ENCODE measurements at places on chromosomes 2 and 18.

GRCh38 chr2:211093743-211094303, 537.4 kb downstream of the CPS1 start:
- no peak for DNase-seq

DNA sequence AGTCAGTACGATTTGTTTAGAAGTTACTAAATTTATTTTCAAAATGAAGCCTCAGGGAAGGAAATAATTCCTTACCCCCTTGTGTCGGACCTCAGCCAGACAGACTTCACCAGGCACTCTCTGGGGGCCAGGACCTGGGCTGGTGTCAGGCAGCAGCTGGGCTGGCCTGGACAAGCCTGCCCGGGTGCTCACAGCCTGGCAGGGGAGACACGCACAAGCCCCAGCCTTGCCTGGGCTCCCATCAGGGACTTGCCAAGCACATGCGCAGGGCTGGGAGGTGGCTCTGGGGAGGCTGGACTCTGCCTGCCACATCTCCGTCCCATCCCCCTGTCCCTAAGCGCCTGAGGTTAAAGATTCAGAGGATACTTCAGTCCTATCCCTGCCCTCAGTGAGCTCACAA, 56.8 kb upstream of the HS6ST1 start:
- DNase-seq = no peak

- DNase-seq = no peak
Observed at GRCh38 chr2:166632616-166633015, 138.6 kb upstream of the SCN7A start.

- no peak for DNase-seq
Observed at GRCh38 chr2:175151791-175152190, 16.2 kb downstream of the ATF2 start.

GRCh38 chr18:8503248-8503647, 106.0 kb upstream of the RAB12 start:
- DNase-seq = no peak

GRCh38 chr2:223674998-223675609, 72.9 kb upstream of the SCG2 start:
- DNase-seq = no peak

DNA sequence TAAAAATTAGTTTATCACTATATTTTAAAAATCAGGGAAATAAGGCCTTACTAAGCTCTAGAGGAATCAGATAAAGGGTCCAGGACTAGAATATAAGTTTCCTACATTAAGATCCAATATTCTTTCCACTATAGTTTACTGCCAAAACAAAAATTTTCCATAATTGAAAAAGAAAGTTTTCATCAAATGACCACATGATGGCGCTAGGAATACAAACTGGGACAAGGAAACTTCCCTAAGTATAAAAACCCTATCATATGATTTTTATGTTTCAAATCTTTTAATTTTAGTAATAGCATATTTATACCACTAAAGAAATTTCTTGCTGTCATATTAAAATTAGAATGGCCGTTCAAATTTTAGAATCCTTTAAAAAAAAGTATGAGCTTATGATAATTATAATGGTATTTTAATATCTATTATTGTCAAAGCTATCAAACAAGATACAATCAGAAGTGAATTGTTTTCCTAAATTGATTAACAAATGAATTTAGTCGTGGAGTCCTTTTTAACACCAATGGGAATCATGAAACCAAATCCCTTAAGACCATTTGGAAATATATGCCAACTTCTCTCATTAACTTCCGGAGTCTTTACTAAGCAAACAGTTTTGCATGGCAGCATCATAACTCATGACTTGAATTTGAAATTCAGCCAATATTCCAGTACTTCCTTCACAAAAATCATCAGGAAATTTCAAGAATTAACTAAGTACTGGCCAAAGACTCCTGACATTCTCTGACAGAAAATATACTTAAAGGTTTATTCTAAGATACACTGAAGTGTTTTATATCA, 70.3 kb downstream of the SCN1A start:
- DNase-seq = peak; percentile 6

GRCh38 chr18:26618135-26618534, 69.8 kb upstream of the KCTD1 start:
- DNase-seq = no peak

DNA sequence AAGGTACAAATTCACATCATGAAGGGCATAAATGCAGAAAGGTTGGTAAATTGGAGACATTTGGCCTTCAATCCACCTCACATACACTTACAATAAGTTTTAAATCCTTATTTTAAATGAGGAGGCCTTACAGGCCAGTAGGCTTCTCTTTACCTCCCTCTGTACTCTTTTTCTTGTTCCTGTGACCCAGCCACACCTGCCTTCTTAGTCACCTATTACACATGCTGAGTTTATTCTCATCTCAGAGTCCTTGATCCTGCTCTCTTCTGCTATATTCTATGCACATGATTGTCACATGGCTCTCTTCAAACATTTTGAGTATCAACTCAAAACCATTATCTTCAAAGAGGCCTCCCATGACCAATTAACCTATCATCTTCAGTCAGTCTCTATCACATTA, 491.5 kb downstream of the SATB2 start:
- DNase-seq = no peak

GRCh38 chr2:182929972-182930371, 63.5 kb upstream of the FRZB start:
- DNase-seq = no peak

All from GM04504 (cell line).